ENCODE measurements at places on chromosomes 1 and 21. TPM values are rescaled to one million over a fixed set of nuclear protein-coding genes. Genes with fewer than 3 reads are reported as not detected.

SH3BGR gene
- polyA plus RNA-seq = not detected

DNA sequence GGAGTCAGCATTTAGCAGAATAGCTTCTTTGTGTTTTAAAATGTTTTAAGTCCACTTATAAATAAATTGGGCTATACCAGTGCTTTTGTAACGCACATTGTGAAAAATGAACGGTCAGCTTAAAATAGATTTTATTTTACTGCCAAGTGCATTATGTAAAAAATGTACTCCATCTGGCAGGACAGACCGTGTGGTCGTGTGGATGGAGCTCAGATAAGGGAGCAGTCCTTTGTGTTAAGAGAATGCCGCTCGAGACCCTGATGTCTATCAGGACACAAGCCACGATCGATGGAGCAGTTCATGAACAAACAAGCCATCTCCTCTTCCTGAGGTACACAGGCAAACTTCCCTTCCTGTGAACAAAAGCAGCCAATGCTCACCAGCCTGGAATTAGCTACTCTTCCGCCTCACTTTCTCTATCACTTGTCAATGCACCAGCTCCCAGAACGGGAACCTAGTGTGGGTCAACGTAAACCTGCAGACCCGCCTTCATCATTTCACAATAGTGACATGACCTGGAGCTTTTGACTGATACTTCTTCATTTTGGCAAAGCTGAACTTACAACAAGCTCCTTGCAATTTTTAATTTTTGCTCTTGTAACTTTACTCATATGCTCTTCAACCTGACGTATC is 243.5 kb downstream of the TGFB2 start:
- no peak for DNase-seq

PCAT6 gene
- not detected for polyA plus RNA-seq

ABCG1 gene
- polyA plus RNA-seq = 34.3 TPM

GRCh38 chr1:24768873-24769605 is 23.8 kb downstream of the CLIC4 start:
- DNase-seq = no peak

DNA sequence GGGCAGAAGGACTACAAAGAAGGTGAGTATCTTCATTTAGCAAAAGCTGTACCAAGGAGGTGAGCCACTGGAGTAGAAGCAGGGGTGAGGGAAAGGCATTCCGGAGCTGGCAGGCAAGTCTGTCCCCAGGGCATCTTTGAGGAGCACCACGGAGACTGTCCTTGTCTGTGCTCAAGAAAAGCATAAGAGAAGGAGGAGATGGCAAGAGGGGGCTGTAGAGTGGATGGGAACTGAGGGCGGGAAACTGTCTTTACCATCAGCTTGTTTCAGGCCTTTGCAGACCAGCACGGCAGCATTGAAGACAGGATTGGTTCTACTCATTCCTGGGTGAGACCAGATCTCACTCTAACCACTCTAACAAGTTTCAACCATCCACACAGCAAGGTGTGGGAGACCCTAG is 355.8 kb downstream of the AJAP1 start:
- no peak for DNase-seq

DNA sequence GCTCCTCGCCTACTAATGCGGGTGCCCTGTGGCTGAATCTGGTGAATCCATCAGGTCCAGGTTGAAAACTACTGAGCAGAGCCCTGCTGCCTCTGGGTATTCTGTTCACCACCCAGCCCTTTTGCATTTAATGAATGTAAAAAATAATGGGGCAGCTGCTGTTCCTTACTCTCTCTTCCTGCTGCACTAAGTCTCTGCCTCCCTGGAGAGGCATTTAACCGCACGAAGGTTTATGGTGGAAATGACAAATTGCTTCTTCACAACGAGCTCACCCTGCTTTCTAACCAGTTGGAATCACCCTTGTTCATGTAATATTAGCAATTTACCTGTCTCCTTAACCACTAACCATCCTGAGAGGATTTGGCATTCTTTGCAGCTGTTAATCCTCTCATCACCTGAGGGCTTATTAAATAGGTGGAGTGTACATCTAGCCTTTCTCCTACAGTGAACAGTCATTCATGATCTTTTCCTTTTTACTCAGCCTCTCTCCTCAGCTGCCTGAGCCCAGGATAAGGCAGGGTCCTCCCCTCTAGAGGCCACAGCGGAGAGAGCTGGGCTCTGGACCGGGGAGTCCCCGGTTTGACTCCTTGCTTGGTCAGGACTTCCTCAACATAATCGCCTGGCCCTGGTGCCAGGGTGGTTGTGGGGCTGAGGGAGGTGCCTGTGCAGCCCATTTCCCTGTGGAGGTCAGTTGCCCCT is 97.6 kb downstream of the NOS1AP start:
- no peak for DNase-seq

CR1L gene
- polyA plus RNA-seq = not detected

DNA sequence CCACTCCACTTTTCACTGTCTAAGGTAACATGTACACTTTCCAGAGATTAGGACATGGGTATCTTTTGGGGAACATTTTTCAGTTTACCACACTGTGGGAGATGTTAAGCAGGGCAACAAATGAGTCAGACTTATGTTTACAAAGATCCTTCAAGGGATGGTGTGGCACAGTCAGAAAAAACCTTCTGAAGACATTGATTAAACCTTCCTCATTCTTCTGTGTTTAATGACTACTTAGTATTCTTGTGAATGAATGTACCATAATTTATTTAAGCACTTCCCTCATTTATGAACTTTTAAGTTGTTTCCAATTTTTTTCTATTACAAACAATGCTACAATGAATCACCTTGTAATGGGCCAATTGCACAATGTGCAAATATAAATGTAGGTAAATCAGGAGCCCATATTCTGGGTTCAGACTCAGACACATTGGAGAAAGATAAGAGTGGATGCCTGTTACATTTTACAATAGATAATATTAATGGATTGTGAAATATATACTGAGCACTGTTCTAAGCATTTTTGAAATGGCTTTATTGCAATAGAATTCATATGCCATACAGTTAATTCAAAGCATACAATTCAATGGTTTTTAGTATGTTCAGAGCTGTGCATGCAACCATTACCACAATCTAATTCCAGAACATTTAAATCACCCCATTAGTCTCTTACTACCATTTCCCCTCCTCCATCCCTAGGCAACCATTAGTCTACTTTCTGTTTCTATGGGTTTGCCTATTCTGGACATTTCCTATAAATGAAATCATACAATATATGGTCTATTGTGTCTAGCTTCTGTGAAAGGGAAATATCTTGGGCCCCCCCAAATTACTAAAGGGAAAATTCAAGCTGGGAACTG is 1.9 kb upstream of the SFT2D2 start:
- no peak for DNase-seq

DNA sequence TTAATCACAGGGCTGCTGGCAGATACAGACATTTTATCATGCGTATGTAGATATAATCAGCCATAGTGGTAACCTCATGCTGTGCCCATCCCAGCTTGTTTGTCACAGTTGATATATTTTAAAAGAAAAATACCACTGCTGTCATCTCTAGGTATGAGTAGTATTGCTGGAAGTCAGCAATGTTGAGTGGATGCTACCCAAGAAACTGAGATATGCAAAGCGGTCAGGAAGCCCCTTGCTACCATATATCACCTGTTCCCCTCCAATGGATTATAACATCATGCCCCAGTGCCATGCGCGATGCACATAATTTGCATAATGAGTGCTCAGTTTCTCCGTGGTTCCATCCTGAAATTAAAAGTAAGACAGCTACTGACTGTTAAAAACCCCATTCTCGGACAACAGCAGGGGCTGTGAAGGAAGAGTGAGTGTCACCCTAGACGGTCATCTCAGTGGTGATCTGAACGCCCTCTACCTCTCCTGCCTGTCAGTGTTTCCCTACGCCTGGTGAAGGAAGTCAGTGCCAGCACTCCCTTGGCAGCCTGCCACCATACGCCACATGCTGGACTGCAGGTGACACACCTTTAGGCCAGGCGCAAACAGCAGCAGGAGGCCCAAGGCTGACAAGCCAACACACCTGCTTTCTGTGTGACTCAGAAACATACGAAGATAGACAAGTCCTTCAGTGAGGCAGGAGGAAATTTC is 2.7 kb downstream of the IL10RB start:
- peak; percentile 47 for DNase-seq

PGLYRP4 gene
- not detected for polyA plus RNA-seq

- no peak for DNase-seq
Measured at GRCh38 chr1:3628445-3628844, 3.6 kb downstream of the TPRG1L start.

GRCh38 chr1:192889082-192889481 is 80.2 kb downstream of the RGS2 start:
- DNase-seq = no peak

FAM72D gene
- polyA plus RNA-seq = not detected

DNA sequence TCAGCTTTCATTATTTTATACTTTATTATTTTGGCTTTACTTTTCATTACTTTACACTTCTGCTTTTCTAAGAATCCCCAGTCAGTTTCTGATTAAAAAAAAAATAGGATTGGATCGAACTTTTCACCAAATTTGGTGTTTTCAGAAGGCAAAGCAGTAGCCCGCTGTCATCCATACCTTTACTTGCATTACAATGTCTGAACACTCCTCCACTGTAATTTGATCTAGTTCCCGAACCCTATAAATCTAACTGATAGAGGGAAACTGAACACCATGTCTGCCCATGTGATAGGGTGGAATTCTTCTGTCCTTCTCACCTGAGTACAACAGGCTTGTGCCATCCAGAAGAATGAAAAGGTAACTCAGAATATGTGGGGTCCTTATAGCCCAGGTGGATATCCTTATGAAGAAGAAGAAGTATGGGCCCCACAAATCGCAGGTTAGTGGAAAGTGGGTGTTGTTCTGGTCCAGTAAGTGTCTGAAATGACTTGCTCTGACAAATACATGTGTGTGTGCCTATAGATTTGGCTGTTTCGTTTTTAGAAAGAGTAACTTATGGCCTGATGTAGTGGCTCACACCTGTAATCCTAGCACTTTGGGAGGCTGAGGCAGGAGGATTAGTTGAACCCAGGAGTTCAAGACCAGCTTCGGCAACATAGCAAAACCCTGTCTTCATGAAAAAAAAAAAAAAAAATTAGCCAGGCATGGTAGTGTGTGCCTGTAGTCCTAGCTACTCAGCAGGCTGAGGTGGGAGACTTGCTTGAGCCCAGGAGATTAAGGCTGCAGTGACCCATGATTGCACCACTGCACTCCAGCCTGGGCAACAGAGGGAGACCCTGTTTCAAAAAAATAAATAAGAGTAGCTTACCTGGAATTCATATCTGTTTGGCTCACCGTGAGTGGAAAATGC is 26.6 kb upstream of the CDC14A start:
- DNase-seq = no peak

- DNase-seq = no peak
Measured at GRCh38 chr1:86750530-86750929, 46.2 kb downstream of the SH3GLB1 start.

GRCh38 chr1:62728963-62729362 is 40.8 kb upstream of the DOCK7 start:
- no peak for DNase-seq

MFAP2 gene
- polyA plus RNA-seq = not detected

GRCh38 chr1:162384601-162385279 is 3.2 kb downstream of the C1orf226 start:
- DNase-seq = no peak

VWA5B1 gene
- polyA plus RNA-seq = not detected

DNA sequence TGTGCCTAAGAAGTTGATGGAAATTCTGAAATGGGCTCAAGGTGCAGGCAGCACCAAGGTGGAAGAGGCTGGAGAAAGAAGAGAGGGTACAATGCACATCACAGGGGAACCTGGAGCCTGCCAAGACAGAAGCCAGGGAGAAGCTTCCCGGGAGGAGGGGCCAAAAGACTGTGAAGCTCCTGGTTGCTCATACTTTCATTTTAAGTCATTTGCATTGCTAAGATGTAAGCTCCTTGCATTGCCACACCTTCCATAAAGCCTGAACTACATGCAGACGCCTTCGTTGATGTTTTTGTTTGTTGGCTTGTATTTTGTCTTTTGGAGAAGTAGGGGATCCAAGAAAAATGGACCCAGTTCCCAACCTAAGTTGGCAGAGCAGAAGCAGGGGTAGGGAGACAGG is 69.0 kb downstream of the HMGB4 start:
- no peak for DNase-seq

DNA sequence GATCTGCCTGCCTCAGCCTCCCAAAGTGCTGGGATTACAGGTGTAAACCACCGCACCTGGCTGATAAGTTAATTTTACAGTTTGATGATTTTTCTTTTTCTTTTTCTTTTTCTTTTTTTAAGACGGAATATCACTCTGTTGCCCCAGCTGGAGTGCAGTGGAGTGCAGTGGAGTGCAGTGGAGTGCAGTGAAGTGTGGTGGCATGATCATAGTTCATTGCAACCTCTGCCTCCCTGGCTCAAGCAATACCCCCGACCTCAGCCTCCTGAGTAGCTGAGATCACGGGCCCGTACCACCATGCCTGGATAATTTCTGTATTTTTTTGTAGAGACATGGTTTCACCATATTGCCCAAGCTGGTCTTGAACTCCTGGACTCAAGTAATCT is 84.4 kb upstream of the CXADR start:
- no peak for DNase-seq

TRABD2B gene
- polyA plus RNA-seq = not detected

GRCh38 chr1:239126884-239127283 is 259.5 kb upstream of the CHRM3 start:
- DNase-seq = no peak

GRCh38 chr1:9576903-9577302 is 11.8 kb upstream of the TMEM201 start:
- no peak for DNase-seq

GRCh38 chr1:165426745-165427144 is 18.2 kb downstream of the RXRG start:
- no peak for DNase-seq

YTHDF2 gene
- polyA plus RNA-seq = 130 TPM

- no peak for DNase-seq
Measured at GRCh38 chr1:1627829-1628753, 3.9 kb upstream of the MMP23B start.

UBE2U gene
- polyA plus RNA-seq = not detected

- DNase-seq = no peak
Measured at GRCh38 chr1:8858112-8858668, 20.3 kb downstream of the ENO1 start.

- no peak for DNase-seq
Measured at GRCh38 chr1:72568113-72568512, 285.8 kb upstream of the NEGR1 start.

DNA sequence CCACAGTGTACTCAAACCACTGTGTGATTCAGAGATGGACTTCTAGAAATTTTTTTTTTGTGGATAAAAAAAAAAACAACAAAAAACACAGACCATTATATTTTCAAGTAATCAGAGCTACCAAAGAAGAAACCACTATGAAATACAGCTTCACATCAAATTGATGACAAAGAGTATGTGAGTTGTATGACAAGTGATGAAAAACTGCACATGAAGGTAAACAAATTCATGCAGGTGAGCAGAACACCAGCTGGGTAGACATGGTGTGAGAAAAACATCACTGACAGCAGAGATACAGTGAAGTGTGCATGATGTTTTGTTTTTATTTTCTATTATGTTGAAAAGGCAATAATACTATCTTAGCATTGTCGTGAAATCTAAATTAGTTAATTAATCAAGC is 8.0 kb upstream of the PTPRC start:
- no peak for DNase-seq

DCST1 gene
- not detected for polyA plus RNA-seq

DNA sequence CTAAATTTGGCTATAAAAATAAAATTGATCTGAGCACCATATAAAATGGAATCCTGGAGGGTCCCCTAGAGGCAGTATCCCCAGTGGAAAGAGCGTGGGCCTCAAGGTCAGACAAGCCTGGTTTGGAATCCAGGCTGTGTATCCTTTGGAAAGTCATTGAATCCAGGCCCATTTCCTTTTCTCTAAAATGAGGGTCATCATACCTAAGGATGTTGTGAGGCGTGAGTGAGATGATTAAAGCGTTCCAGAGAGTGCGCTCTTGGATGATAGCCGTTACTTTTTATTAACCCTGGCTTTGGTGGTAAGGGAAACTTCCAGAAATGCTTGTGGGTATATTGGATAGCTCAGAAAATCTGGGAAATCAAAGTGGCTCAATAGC is 683 bp upstream of the ZNF436 start:
- no peak for DNase-seq

All from naive B cell (primary cell).